EL (cell line): ENCODE measurements at places on chromosomes 3 and 15.
A peak's percentile ranks its signal among the peaks of the same experiment; 100 is the strongest.

DNA sequence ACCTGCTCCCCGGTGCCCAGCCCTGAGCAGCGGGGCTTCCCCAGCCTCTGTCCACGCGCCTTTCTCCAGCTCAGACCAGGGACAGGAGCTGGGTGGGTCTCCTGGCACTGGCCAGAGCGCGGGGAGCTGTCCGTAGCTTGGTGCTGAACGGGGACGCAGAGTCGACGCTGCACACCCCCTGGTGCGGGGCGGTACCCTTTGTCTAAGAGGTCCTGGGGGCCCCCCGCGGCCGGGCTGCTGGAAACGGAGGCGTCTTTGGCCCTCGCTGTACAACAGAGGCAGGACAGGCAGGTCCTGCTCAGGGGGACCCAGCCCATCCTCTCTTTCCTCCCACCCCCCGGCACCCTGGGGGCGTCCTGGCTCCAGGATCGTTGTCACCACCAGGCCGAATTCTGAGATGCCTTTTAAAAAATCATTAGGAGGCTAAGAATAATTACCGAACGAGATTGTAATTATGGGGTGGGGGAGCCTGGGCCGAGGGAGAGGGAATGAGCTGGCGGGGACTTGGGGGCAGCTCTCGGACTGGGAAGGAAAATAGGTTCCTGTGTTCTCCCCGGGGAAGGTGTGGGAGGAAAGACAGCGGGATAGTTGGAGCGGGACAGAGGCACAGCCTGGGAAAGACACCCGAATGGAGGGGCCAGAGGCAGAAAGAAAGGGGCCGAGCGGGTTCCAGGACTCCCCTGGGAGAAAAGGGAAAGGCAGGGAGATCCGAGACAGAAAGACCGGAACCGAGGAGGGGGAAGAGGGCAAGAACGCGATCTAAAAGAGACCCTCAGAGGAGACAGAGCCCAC lies 4.1 kb upstream of the SKOR1 start:
- peak; percentile 47 for DNase-seq

GRCh38 chr3:46742992-46743585 lies 25.4 kb upstream of the PRSS50 start:
- no peak for DNase-seq

GRCh38 chr3:30102356-30102755 lies 504.0 kb upstream of the TGFBR2 start:
- no peak for DNase-seq

DNA sequence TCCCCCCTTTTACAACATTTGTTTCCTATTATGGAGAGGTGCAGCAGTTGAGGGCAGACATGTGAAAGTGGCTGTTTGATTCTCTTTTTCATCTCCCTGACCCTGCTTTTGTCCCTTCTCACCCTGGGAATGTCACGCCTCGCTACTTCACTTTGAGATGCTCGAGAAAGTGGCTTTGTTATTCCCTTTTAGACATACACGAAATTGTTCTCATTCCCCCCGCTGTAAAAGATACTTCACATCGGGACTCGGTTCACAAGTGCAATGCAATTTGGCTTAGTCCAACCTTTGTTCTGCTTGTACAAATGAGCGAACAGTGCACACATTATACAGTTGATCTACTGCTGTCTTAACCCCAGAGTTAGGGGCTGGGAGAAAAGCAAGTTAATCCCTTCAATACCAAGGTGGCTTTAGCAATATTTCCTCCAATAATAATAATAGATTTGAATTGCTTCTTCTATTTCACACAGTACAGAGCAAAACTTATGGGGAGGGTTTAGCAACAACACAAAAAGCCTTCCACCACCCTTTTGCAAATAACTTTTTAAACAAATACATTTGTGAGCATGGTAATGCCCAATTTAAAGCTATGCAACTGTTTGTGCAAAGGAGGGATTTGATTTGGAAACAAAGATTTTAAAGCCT lies 5.7 kb upstream of the FOXB1 start:
- no peak for DNase-seq

- DNase-seq = no peak
Observed at GRCh38 chr15:58327958-58328357, 103.8 kb upstream of the LIPC start.

- no peak for DNase-seq
Observed at GRCh38 chr15:61318301-61318700, 89.2 kb upstream of the RORA start.

DNA sequence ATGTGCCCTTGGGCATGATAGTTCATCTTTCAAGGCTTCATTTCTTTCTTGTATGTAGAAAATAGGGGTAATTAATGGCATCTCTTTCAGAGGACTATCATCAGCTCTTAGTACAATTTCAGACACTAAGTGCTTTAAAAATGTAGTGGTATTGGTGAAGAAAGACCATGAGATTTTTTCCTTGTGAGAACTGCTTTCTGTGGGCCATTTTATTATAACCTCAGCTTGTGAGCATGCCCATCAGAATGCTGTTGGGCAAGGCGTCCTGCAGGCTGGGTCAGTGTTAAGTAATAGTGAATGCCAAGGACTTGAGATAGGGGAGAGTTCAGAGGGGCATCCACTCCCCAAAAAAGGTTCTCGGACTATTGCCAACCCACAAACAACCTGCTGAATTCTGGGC lies 187.9 kb downstream of the GHSR start:
- DNase-seq = peak; percentile 49

GRCh38 chr3:119609301-119609700 lies 11.6 kb downstream of the PLA1A start:
- no peak for DNase-seq

DNA sequence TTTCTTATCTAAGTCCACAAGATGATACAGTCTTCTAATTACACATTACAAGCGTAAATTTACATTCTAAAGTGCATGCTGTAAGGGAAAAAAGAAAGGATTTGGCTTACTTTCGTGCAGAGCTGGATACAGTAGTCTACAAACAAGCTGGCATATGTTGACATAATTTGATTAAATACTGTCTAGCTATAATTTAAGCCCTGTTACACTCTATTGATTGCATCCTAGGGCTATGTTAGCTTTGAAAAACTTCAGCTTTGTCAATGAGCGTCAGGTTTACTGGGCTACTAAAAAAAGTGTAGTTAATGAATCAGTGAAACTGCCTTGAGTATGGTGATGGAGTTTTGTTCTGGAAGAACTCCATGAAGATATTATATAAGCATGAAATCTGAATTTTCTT lies 24.5 kb upstream of the PLCL2 start:
- DNase-seq = no peak

DNA sequence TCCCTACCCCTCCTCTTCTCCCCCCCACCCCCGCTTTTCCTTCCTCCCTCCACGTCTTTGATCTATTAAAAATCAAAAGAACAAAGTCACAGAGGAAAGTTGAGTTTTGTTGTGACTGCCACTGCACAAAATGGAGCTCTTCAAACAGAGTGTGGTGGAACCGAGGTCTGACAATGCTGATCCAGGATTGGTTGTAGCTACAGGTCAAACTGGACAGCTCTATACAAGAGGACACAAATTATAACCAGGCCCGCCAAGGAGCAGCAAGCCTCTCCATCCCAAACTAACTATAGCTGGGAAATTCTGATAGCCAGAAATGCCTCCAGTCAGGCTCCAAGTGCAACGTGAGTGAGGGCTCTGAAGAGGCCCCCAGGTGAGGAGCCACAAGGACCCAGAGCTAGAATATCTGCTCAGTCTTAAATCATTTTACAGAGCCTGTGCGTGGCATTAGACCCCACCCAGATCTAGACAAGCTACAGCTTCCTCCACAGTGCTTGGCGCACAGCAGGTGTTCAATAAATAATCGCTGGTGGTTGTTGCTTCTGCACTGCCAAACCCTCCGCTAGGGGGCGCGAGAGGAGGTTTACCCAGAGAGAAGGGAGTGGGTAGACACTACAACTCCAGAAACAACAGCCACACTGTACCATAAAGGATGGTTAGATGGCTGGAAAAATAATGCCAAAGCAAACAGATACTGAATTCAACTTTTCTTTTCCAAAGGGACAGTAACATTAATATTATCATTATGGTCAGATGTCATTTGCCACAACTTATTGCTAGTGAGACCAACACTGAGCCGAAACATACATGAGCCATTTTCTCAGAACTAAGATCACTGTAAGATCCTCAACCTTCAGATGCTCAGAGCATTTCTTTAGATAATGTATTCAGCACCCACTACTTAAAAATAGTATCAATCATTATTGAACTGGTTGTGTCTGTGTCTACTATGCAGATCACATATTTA lies 44.6 kb downstream of the ZIC4 start:
- peak; percentile 56 for DNase-seq

GRCh38 chr3:173568623-173569022 lies 171.1 kb downstream of the NLGN1 start:
- no peak for DNase-seq

- DNase-seq = no peak
Observed at GRCh38 chr3:64975147-64975546, 287.3 kb upstream of the ADAMTS9 start.

GRCh38 chr3:123559040-123559861 lies 25.6 kb downstream of the HACD2 start:
- DNase-seq = peak; percentile 50

- DNase-seq = peak; percentile 43
Observed at GRCh38 chr3:14467814-14468620, 65.6 kb downstream of the SLC6A6 start.

- DNase-seq = no peak
Observed at GRCh38 chr3:189577050-189577951, 53.9 kb upstream of the TP63 start.

- DNase-seq = no peak
Observed at GRCh38 chr15:99143655-99144610, 39.1 kb downstream of the SYNM start.

DNA sequence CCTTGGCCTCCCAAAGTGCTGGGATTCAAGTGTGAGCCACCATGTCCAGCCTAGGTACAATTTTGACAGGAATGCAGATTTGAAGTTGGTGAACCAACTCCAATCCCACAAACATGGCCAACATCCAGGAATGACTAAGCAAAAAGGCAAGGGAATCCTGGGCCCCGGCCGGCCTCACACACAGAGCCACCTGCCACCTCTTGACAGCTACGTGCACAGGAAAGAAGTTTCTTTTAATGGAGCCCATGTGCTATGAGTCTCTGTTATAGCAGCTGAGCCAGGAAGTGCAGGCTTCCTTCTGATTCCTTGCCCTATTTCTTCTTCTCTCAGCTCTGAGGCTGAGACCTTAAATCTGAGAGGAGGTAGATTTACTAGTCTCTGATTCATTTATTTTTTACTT lies 8.8 kb downstream of the TMEM40 start:
- DNase-seq = peak; percentile 88

GRCh38 chr3:122623031-122623829 lies 45.8 kb downstream of the PARP15 start:
- no peak for DNase-seq

DNA sequence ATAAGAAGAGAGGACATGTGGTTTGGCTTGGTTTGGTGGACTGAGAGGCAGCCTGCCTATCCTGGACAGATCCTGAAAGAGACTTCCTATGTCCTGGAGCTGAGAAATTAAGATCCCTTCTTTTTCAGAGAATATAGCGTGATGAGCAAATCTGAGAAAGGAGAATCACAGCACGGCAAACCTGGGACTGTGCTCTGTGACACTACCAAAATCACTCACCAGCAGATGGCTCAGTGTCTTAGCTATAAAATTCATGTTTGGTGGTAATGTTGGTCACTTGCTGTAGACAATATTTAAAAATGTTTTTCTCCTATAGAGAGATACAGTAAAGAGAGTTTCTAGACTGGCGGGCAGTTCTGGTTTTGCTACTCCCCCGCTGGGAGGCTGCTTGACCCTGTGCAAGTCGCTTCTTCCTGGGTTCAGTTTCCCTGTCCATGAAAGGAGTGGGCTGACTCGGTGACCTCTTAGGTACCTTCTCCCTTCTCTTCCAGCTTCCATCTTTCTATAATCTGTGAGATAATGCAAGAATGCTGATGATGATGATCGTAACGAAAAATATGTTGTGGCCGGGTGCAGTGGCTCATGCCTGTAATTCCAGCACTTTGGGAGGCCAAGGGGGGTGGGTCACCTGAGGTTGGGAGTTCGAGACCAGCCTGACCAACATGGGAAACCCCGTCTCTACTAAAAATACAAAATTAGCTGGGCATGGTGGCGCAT lies 7.6 kb upstream of the HES1 start:
- peak; percentile 19 for DNase-seq

GRCh38 chr3:166199491-166199890 lies 362.3 kb upstream of the BCHE start:
- DNase-seq = no peak

GRCh38 chr3:63333815-63334214 lies 55.7 kb downstream of the SYNPR start:
- no peak for DNase-seq

DNA sequence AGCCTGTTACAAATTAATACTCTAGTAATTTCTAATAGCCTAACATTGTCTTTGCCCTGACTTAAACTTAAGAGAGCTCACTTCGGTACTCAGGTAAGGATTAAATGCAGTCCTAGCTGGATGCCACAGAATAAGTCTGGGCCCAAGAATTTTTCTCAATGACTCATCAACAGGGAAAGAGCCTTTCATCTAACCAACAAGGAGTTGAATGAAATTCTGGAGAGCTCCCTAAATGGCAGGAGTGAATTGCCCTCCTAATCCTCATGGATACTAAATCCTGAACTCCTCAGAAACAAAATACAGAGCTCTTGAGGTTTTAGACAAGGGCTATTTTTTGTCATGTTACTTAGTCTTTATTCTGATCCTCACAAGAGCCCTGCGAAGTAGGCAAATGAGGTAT lies 159.5 kb downstream of the PLCH1 start:
- DNase-seq = peak; percentile 2

DNA sequence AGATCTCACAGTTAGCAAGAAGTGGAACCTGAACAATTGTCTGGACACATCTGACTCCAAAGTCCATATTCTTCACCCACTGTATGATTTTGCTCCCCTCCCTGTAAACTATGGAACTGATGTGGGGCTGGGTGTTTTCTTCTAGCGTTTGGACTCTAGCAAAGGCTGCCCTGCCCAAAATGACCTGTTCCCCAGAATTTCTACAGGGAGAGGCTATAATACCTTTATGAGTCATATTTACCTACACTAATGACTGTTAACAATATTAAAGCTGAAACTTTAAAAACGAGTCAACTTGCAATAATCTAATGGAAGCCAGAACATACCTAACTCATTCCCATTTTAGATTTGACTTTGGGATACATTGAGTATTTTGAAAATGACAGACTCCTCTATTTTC lies 531.2 kb upstream of the CFAP20DC start:
- no peak for DNase-seq

GRCh38 chr15:100863075-100863795 lies 16.4 kb upstream of the ALDH1A3 start:
- DNase-seq = peak; percentile 7

DNA sequence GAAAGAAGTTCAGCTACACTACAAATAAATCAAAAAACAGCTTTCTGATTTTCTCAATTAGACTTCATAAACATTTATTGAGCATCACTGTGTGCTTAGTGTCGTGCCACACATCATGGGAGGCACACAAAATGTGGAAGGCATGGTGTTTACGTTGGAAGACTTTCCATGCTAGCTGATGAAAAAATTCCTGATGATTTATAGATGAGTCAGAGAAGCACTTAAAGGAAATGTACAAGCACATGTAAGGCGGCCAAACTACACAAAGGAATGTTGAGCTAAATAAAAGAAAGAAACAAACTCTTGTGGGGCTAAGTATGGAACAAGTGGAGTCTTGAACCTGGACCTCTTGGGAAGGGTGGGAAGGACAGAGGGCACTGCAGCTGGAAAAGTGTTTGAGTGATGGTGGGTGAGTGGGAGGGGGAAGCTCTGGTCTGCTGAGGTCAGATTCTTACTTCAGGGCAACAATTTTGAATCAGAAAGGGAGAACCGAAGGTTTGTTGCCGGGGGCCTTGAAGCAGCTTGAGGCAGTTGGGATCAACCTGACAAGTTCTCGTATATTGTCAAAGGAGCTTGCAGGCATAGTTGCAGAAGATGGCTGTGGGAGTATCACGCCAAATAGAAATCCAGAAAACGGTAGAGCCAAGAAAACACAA lies 66.9 kb downstream of the FOXB1 start:
- DNase-seq = peak; percentile 88

GRCh38 chr3:56633602-56634535 lies 49.2 kb downstream of the TASOR start:
- no peak for DNase-seq
